ENCODE measurements at places on chromosomes 1 and 21.

DNA sequence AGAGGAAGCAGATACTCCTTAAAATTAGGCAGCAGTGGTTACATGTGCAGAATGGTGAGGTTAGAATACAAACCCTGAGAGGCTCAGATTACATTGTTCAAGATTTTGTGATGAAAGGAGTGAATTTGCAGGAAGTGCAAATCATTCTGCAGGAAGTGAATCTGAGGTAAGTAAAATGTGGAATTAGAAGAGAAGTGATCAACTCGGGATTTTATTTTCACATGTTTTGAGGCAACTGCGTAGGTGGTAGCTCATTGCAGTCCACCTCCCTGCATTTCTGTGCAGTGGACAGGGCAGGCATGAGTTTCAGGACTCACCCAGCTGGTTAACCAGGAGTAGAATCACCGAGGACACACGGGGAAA is 2.1 kb upstream of the PLA2G2C start:
- DNase-seq, result no peak

DNA sequence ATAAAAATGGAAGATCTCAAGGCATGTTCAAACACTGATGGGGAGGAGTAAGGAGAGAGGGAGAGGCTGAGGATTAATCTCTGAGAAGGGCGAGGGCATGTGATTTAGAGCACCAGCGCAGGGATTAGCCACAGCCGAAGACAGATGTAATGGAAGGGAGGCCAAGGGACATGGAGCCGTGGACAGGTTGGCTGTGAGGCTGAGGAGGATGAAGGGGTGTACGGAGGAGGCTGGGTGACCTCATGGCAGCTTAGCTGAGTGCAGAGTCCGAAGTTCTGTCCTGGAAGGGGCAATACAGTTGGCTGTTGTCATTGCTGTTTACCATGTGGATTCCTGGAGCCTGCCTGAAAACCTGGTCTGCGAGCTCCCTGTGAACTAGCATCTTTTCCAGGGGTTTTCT is 342.8 kb downstream of the RPS6KC1 start:
- no peak for DNase-seq

GRCh38 chr1:2874607-2875480 is 73.4 kb upstream of the TTC34 start:
- DNase-seq, result no peak

GRCh38 chr1:210697185-210697584 is 368.5 kb downstream of the HHAT start:
- DNase-seq, result no peak

DNA sequence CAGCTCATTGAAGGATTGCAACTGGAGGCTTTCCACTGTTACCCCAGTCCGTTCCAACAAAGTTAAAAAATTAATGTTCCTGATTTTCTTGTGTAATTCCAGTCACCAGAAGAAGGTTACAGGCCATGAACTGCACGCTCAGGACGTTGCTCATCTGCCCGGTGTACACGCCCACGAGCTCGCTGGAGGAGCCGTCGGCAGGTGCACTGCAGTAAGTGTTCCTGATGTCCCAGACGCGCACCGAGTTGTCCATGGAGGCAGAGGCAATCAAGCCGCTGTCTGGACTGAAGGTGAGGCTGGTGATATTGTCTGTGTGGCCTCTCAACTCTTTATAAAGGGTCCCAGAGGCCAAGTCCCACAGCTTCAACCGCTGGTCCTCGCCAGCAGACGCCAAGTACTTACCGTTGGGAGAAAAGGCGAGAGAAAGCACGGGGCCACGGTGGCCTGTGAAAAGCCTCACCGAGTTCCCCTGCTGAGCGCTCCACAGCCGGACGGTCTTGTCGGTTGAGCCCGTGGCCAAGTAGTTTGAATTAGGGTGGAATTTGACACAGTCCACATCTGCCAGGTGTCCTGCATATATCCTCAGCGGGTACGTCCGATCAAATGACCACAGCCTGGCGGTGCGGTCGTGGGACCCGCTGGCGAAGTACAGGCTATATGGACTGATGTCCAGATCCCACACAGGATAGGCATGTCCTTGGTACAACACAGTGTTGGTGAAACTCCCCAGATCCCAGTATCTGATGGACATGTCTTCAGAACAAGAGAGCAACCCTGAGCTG is 31.5 kb downstream of the TAF5L start:
- DNase-seq, result no peak

- no peak for DNase-seq
These were observed 186.1 kb upstream of the CAMK1G start for GRCh38 chr1:209397371-209397770.

DNA sequence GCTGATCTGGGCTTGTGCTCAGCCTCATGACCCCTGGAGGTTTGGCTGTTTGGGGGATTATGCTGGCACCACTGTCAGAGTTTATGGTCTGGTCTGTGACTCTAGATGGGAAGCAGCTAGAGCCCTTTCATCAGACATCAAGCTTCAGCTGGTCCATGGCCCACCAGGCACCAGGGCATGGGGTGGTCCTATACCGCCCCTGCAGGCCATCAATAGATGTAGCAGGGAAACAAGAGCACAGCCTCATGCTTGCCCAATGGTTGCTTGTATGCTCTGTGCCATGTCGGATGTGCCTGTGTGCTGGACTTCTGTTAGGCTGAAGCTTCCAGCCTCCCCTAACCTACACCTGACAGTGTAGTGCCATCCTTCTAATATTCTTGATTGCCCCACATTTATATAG is 71.1 kb upstream of the CD34 start:
- no peak for DNase-seq

GRCh38 chr1:77899647-77900320 is 11.4 kb downstream of the NEXN start:
- no peak for DNase-seq

- no peak for DNase-seq
These were observed 203.2 kb downstream of the AKT3 start for GRCh38 chr1:243646841-243647240.

DNA sequence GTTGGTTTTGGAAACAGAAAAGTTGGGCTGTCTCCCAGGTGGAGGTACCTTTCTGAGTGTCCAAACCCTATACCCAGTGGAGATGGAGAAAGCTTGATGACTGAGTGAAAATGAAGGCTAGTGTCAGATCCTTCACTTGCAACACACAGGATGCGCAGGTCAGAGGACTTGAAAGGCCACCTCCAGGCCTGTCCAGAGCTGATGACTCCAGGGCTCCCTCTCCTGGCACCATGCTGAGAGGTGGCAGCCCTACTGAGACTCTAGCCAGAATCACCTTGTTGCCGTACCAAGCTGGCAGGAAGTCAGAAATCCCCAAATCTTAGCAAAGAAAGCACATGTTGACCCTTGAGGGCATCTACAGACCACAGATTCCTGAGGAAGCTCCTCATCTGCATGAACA is 16.4 kb downstream of the KNCN start:
- no peak for DNase-seq

DNA sequence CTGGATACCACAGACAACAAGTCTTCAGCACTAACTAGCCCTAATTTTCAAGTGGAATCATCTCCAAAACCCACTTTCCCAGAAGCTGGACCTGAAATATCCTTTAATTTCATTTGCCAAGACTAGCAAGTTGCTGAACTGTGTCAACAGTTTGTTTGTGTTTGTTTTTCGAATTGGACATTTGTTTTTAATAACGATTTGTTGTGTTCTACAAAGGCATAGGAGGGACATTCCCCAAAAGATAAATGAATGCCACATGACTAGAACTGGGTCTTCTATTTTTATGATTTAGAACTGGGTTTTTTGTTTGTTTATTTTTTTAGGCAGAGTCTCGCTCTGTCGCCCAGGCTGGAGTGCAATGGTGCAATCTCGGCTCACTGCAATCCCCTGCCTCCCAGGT is 17.9 kb downstream of the LUZP1 start:
- no peak for DNase-seq

DNA sequence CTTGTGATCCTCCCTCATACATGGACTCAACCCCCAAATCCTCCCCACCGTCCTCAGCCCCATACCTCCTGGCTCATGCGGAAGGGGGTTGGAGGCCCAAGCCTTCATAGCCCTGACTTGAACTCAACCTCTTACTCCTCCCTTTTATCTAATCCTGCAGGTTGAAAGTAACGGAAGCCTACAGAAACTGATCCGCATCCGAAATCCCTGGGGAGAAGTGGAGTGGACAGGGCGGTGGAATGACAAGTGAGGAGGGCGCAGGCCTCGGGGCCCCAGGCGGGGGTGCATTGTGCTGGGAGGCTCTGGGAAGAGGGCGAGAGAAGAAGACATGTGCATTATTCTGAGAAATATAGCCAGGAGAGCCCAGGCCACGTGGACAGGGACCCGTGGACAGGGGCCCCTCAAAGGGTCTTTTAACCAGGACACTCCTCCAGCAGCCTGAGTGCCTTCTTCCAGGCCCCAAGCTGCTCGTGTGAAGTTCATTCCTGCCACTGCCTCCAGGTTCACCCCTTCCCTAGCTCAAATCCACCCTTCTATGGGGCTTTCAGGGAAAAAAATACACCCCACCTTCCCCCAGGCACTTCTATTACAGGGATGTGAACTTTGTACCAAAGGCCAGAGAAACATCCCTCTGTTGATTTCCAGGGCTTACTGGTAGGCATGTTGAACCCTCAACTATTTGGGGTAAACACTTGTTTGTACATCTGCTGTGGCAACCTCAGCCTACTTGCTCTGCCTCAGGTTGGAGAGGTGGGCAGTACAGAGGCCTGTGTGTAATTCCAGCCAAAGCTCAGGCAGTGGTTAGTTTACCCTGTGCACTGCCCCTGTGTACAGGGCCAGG is 38.6 kb downstream of the CAPN2 start:
- no peak for DNase-seq

DNA sequence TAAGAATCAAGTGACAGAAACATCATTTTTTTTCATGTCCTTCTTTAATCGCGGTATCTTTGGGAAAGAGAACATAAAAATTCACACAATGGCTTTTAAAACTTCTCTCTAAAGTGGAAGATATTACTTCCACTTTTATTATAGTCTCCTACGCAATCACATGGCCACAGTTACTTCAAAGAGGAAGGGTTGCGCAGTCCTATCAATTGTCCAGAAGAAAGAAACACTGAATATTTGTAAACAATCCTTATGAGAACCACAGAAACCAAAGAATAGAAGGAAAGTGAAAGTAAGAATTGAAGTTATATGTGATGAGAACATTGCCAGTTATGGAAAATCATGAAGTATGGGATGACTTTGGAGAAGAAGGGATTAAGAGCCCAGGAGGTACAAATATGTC is 32.6 kb downstream of the CFH start:
- no peak for DNase-seq

Measured in stimulated activated CD8-positive, alpha-beta memory T cell treated with anti-CD3 and anti-CD28 coated beads, Interleukin-15, amount 100 ng/mL, for 48 hours (primary cell).